ENCODE measurements at places on chromosomes 11 and 22. TPM values are rescaled to one million over a fixed set of nuclear protein-coding genes. Genes with fewer than 3 reads are reported as not detected.

The KDM4E gene
- total RNA-seq, result not detected

The MMP13 gene
- not detected for total RNA-seq

The TOP3B gene
- 43.6 TPM for total RNA-seq

The OR8G5 gene
- total RNA-seq, result not detected

The SHISA8 gene
- total RNA-seq, result not detected

The KCNQ1OT1 gene
- total RNA-seq, result 3.1 TPM

The UBASH3B gene
- 2.7 TPM for total RNA-seq

The FOLR1 gene
- 1.8 TPM for total RNA-seq

The APLNR gene
- 9.8 TPM for total RNA-seq

The GAB4 gene
- total RNA-seq, result not detected
